ENCODE measurements at places on chromosomes 7 and 10. TPM values are rescaled to one million over a fixed set of nuclear protein-coding genes. Genes with fewer than 3 reads are reported as not detected.

DNA sequence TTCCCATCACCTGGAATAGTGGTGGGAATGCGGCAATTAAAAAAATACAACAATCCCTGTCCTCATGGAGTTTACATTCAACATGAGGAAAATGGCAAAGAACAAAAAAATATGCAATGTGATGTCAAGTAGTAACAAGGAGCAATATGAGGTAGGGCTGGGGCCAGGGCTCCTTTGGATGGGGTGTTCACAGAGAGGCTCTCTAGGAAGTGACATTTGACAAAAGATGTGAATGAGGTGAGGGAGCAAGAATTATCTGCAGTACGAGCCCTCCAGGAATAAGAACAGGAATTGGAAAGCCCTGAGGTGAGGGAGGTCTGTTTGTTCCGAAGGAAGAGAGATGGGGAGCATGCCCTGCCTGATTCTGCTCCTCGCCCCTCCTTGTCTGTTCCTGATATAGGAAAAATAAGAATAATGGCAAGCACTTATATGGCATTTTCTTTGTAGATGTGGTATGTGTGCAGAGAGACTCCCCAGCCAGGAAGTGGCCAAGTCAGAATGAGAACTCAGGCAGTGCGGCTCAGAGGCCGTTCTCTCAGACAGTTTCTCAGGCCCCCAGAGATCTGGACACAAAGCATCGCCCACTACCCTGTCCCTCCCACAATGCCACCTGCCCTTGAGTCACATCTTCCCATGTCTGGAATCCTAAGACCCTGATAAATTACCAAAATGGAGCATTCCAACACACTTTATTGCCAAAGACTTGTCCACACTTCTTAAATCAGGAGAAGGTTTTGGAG, 105.6 kb downstream of the APBB1IP start:
- H3K27me3 ChIP-seq = no peaks in the 10 kb centered on the region
- H3K4me1 ChIP-seq = no peaks in the 10 kb centered on the region
- no peaks in the 10 kb centered on the region for H3K36me3 ChIP-seq
- H3K4me3 ChIP-seq = no peak overlapping the region
- H3K27ac ChIP-seq = no peak overlapping the region

DNA sequence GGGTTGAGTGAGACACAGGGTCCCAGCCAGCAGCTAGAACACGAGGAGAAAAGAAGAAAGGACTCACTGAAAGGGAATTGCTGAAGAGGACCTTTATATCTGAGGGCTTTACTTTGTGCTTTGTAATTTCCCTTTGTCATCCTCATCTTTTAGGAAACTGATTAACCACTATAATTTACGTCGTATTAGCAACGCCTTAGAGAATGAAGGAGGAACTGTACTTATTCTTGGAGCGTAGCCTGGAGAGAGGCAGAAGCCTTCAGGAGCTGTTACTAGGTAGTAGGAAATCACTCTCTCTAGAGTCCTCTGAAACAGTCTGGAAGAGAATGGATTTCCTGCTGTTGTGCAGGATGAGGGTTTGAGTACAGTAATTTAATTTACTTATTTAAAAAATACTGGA, 101.0 kb upstream of the STEAP1B start:
- H3K4me1 ChIP-seq = peaks cover 34% of the 10 kb centered on the region
- no peak overlapping the region for H3K4me3 ChIP-seq
- DNase-seq = no peak
- no peaks in the 10 kb centered on the region for H3K27me3 ChIP-seq
- H3K36me3 ChIP-seq = no peaks in the 10 kb centered on the region

Gene FANK1
- total RNA-seq = 8.5 TPM

- H3K36me3 ChIP-seq = no peaks in the 10 kb centered on the region
- H3K27me3 ChIP-seq = peaks cover 22% of the 10 kb centered on the region
- no peaks in the 10 kb centered on the region for H3K4me1 ChIP-seq
- H3K4me3 ChIP-seq = no peak overlapping the region
- no peak for DNase-seq
- no peak overlapping the region for H3K27ac ChIP-seq
These were observed 135.6 kb downstream of the CHN2 start for GRCh38 chr7:29330136-29330535.

Gene NEBL
- under 0.01 TPM for total RNA-seq

Gene ELN
- 69.1 TPM for total RNA-seq

DNA sequence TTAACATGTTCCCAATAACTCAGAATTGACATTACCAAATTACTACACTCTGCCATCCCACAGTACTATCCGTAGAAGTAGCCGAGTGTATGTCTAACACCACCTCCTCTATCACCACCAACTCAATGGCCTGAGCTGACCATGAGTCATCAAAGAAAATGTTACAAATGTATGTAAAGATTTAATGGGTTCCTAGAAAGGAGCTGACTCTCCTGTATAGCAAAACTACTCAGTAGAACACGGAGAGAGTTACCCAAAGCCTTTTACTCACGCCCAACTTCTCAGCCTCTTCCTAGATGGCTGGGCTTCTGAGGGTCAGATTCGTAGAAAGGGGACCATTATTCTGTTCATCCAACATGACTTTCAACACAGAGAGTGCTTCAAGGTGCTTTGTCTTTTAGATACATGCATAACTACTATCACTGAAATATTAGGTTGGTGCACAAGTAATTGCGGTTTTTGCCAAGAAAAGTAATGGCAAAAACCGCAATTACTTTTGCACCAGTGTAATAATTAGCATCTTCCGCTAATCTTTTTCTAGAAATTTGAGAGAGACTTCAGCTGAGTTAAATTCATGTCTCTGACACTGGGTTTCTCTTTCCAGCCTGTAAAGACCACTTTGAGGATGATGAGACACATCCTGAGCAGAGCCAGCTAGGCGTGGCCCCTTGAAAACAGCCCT, 24.0 kb upstream of the NANOS1 start:
- H3K27ac ChIP-seq = no peak overlapping the region
- peaks cover 23% of the 10 kb centered on the region for H3K4me1 ChIP-seq
- H3K27me3 ChIP-seq = peaks cover 22% of the 10 kb centered on the region
- H3K4me3 ChIP-seq = no peak overlapping the region

GRCh38 chr7:149734791-149735075, 38.7 kb downstream of the ZNF467 start:
- peaks cover 14% of the 10 kb centered on the region for H3K27me3 ChIP-seq
- H3K4me3 ChIP-seq = no peak overlapping the region
- no peaks in the 10 kb centered on the region for H3K36me3 ChIP-seq
- no peaks in the 10 kb centered on the region for H3K4me1 ChIP-seq
- no peak overlapping the region for H3K27ac ChIP-seq
- DNase-seq = peak; percentile 38

- peak; percentile 92 for DNase-seq
- H3K4me1 ChIP-seq = no peaks in the 10 kb centered on the region
- H3K27me3 ChIP-seq = peaks cover 12% of the 10 kb centered on the region
- no peaks in the 10 kb centered on the region for H3K36me3 ChIP-seq
- H3K4me3 ChIP-seq = no peak overlapping the region
These were observed 14.4 kb downstream of the MYO1G start for GRCh38 chr7:44964384-44964830.

GRCh38 chr7:6015917-6016652, 7.0 kb downstream of the AIMP2 start:
- H3K36me3 ChIP-seq = peaks cover 33% of the 10 kb centered on the region
- peak; percentile 87 for DNase-seq
- peak overlapping the region; percentile 84 for H3K27ac ChIP-seq
- no peaks in the 10 kb centered on the region for H3K27me3 ChIP-seq
- peak overlapping the region; percentile 48 for H3K4me3 ChIP-seq

GRCh38 chr7:100570954-100571828, 2.5 kb downstream of the SAP25 start:
- peaks cover 8% of the 10 kb centered on the region for H3K4me1 ChIP-seq
- H3K36me3 ChIP-seq = peaks cover 8% of the 10 kb centered on the region
- H3K27ac ChIP-seq = no peak overlapping the region
- peak; percentile 78 for DNase-seq
- peaks cover 2% of the 10 kb centered on the region for H3K27me3 ChIP-seq
- no peak overlapping the region for H3K4me3 ChIP-seq

DNA sequence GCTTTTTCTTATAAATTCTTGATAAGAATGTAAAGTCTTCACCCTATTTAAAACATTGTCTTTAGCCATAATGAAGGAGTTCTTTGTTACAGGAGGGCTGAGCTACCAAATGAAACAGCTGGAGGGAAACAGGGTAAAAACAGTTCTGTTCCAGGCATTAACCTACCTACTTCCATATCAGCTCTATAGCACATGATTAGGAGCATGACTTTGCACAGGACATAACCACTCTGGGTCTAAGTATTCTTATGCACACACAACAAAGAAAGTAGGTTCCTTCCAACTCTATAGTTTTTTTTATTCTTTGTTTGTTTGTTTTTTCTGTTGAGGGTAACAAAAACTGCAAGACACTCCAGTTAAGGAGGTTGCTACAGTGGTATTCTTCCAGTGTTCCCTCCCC, 52.7 kb downstream of the SCIN start:
- peaks cover 2% of the 10 kb centered on the region for H3K4me1 ChIP-seq
- no peak for DNase-seq
- no peaks in the 10 kb centered on the region for H3K27me3 ChIP-seq
- no peaks in the 10 kb centered on the region for H3K36me3 ChIP-seq

DNA sequence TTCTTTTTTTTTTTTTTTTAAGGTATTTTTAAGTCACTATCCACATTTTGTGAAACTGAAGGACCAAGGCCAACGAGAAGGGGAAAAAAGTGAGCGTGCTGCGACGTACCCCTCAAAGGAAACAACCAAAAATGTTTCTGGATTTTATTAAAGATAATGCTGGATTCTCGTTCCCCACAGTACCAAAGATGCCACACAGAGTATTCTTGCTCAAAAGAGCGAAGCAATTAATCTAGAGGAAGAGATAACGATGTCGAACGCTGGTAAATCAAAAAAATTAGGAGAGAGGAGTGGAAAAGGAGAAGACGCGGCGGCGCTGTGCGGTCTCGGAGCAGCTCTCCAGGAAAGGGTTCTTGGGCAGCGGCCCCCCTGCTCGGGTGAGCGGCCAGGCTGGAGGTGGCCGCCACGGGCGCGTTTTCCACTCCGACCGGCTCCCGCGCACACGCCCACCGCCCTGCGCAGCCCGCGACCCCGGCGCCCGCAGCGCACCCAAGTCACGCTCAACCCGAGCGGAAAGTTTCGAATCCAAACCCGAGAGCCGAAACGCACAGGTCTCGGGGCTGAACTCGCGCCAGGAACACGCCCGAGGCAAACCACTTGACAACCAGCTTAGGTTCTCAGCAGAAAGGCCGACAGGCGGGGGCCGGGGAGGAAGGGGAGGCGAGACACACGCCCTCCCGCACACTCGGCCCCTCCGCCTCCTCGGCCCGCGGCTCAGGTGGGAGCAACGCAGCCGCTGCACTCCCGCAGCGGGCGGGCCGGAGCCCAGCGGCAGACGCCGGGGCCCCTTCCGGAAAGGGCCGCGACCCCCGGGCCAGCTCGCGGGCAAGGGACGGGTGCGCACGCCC, 989 bp downstream of the SRPK2 start:
- H3K4me3 ChIP-seq = peak overlapping the region; percentile 89
- peak overlapping the region; percentile 53 for H3K27ac ChIP-seq

DNA sequence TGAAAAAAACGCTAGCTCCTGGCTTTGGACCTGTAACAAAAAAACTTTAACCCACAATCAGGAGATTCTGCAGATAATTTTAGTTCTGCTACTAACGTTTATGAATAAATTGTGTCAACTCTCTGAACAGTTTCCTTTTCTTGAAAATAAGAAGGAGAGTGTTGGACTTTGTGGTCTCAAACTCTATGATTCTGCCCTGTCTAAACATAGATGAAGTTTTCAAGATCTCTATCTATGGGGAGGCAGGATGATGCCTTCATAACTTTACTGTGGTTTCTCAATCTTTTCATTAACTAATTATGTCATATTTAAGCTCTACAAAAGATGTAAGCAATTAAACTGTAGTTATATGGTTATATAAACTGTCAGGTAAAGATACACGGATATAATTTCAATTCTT, 162.0 kb downstream of the REEP3 start:
- no peak for DNase-seq
- H3K27ac ChIP-seq = no peak overlapping the region
- H3K4me3 ChIP-seq = no peak overlapping the region
- H3K36me3 ChIP-seq = no peaks in the 10 kb centered on the region
- no peaks in the 10 kb centered on the region for H3K27me3 ChIP-seq
- H3K4me1 ChIP-seq = peaks cover 17% of the 10 kb centered on the region

GRCh38 chr7:155839461-155839860, 27.2 kb upstream of the SHH start:
- DNase-seq = peak; percentile 57
- no peak overlapping the region for H3K27ac ChIP-seq
- H3K4me1 ChIP-seq = no peaks in the 10 kb centered on the region
- H3K27me3 ChIP-seq = no peaks in the 10 kb centered on the region
- no peak overlapping the region for H3K4me3 ChIP-seq

DNA sequence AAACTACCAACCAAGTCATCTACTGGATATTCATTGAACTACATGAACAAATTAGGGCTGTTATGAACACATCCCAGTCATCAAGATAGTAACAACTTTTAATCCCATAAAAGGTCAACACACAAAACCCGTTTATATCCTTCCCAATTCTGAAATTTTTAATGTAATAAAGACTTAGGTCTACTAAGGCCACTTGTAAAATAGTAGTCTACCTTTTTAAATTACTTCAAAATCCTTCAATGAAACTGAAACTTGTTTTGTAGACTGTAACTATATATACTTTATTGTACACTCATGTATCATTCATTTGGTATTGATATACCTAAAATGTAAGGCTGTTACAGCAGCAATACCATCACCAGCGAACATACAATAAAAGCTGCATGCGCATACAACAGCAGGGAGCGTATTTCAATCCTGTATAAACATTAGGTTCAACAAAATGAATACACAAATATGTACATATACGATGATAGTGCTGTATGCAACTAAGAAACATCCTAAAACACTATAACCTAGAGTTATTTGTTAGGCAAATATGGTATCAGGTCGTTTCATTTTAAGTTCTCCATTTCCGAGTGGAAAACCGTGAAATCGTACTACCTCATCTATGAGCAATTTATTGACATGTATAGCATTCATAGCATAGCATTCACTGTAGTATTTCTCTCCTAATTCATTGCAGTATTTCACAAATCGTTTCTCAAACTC, 973 bp downstream of the ATAD1 start:
- H3K4me1 ChIP-seq = peaks cover 12% of the 10 kb centered on the region
- DNase-seq = peak; percentile 44
- H3K4me3 ChIP-seq = peak overlapping the region; percentile 96
- peaks cover 6% of the 10 kb centered on the region for H3K36me3 ChIP-seq
- no peaks in the 10 kb centered on the region for H3K27me3 ChIP-seq

Data from osteoblast (primary cell).